GM18507 (cell line): ENCODE measurements at places on chromosomes 5 and 9.

DNA sequence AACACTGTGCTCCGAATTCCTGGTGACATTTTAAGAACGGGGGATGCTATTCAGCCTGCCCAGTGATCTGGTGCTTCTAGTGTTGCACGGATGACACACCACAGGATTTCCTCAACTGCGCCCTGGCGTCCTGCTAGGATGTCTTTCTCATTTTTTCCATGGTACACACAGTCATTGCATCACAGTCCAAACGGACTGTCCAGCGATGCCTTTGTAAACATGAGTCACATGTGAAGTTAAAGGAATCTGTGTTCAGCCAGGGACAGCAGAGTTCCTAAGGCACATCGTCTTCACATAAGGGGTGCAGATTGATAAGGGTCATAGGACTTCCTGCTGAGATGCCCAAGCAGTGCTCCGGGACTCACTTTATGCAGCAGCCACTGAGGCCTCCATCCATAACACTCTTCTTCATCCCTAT, 9.3 kb upstream of the PTPN3 start:
- no peak for DNase-seq

DNA sequence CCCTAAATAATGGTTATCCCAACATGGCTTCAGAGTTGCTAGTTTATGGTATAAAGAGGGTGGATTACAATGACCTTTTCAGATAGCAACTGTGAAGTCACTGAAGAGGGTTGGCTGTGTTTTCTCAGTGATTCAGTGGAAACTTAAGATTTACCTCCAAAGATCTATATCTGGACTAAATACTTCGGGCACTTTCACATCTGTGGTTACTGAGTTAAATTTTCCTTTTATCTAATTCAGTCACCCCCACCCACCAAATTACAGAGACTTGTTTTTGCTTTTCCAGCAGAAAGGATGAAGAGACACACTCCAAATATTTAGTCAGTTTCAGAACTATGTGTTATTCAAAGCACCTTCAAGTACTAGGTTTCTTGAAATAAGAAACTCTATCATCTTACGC, 573.2 kb downstream of the CCDC171 start:
- DNase-seq, result no peak

DNA sequence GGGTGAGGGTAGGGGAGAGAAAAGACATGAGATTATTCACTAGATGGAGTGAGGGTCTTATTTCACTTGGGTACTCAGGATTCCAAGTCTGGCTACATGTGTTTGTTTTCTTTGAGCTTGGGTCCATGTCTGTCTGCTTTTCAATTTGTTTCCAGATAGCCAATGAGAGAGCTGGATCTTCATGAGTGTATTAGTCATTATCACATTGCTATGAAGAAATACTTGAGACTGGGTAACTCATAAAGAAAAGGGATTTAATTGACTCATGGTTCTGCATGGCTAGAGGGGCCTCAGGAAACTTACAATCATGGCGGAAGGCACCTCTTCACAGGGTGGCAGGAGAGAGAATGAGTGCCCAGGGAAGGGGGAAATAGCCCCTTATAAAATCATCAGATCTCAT, 196.8 kb upstream of the TRIM32 start:
- DNase-seq, result no peak

GRCh38 chr5:56105511-56106291, 110.9 kb upstream of the IL6ST start:
- DNase-seq, result no peak

DNA sequence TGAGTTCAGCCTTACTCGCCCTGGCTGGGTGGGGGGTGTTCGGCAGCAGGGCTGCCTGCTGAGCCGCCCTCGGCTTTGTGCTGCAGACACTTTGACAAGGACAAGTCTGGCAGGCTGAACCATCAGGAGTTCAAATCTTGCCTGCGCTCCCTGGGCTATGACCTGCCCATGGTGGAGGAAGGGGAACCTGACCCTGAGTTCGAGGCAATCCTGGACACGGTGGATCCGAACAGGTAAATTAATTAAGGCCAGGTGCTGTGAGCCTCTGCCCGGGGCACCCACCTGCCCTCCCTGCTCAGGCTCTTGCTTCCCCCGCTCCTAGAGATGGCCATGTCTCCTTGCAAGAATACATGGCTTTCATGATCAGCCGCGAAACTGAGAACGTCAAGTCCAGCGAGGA, 24.2 kb downstream of the DYNC2I2 start:
- no peak for DNase-seq

DNA sequence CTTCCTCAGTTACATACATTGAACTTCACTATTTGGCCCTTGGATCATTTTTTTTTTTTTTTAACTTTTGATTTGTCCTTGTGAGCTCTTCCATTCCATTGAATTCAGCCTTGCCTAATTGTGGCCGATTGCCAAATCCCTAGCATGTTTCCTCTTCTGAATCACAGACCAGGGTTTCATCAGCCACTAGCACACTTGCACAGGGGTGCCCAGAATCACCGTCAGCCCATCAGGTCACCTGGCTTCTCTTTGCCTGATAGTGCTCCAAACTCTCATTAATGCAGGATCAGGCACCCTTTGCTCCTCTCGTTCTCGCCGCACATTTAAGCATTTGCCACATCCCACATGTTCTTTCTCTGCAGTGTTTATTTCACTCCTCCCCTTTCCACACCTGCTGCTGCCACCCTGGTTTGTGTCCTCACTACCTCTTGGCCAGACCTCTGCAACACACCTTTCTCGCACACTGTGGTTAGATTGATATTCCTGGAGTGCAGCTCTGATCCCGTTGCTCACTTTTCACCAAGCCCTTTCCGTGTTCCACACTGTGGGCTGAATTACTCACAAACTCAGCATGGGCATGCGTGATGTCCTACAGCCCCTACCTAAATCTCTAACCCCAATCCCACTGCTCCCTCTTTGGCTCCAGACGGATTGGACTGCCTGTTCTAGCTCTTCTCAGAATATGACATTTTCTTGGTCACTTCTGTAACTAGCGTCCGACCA, 9.8 kb downstream of the PIK3R1 start:
- DNase-seq, result no peak

- DNase-seq, result no peak
Measured at GRCh38 chr9:16705111-16705604, 165.3 kb downstream of the BNC2 start.

GRCh38 chr5:68331192-68332079, 115.9 kb downstream of the PIK3R1 start:
- no peak for DNase-seq

DNA sequence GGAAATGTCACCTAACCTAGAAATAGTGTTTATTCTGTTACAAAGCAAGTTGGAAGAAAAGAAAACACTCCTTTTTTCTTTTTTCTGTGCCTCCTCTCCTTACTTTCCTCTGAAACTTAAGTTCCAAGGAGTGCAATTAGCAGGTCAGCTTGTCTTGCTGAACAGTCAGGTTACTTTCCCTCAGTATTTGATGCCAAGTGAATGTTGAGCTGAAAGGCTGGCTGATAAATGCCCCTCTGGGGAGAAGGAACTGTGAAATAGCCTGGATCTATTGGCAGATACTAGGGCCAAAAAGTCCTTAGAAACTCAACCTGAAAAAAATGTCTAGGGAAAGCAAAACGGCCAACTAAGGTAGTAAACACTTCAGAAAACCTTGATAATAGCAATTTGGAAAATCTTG, 43.6 kb downstream of the GRIA1 start:
- no peak for DNase-seq

GRCh38 chr9:14165376-14166035, 148.4 kb downstream of the NFIB start:
- DNase-seq, result no peak

DNA sequence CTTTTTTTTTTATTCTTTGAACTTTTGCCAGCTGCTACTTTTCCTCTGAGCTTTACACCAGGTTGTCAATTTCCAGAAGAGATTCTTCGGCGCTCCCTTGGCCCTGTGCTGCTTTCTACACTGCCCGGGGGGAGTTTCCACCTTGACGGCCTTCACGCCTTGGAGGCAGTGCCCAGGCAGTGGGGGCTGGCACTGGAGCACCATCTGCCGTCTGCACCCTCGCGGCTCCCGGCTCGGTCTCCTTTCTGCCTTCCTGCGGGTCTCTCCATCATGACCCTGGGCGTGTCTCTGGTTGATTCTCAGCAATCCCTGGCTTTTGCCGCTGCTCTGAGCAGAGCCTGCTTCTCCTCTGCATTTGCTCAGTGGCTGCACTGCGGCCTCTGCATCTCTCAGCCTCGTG, 2.9 kb downstream of the SLC6A18 start:
- no peak for DNase-seq

- no peak for DNase-seq
Measured at GRCh38 chr5:150931368-150931965, 26.7 kb upstream of the ZNF300 start.

DNA sequence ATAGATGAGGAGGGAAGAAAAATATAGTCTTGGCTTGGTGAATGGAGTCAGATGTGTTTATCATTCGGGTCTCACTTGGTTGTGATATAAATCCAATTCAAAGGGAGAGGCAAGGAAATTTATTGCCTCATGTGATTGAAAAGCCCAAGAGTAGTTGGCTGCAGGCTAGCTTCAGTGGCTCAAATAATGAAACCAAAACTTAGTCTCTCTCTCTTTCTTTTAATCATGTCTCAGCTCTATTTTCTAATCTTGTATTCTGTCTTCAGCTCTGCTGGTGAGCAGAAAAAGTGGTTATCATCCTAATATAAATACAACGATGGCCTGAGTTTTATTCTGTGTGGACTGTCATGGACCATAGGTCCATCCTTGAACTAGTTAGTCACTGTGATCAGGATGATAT, 234.2 kb upstream of the PPP1R2B start:
- DNase-seq, result no peak

DNA sequence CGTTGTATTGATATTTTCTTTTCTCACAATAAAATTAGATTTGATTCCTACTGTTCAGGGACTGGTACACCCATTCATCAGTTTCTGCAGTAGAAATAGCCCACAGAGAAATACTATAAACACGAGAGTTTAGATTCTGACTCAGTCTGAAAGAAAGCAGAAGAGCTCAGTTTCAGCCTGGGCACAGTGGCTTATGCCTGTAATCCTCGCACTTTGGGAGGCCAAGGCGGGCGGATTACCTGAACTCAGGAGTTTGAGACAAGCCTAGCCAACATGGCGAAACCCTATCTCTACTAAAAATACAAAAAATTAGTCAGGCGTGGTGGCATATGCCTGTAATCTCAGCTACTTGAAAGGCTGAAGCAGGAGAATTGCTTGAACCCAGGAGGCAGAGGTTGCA, 8.6 kb downstream of the ITK start:
- no peak for DNase-seq

- no peak for DNase-seq
Measured at GRCh38 chr9:93520523-93520922, 55.9 kb upstream of the PHF2 start.

DNA sequence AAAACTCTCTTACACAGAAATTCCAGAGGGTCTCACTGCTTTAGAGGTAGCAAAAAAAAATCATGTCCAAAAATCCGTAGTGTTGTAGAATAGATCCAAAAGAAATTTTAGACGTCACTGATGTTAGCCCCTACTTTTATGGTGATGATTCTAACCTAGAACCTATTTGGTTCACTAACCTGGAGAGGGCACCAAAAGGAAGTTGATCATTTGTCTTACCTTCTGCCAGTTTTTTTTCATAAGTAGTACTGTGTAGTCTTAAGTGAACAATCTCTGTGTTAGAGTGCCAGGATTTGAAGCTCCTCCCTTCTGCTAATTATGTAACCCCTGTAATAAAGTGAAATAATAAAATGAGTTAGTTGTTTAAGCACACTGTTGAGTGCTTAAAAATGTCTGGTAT, 215.2 kb downstream of the SMARCA2 start:
- no peak for DNase-seq

DNA sequence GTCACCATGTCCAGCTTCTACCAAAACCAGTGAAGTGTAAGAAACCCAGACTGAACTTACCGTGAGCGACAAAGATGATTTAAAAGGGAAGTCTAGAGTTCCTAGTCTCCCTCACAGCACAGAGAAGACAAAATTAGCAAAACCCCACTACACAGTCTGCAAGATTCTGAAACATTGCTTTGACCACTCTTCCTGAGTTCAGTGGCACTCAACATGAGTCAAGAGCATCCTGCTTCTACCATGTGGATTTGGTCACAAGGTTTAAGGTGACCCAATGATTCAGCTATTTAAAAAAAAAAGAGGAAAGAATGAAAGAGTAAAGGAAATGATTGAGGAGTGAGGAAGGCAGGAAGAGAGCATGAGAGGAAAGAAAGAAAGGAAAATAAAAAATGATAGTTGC, 19.8 kb downstream of the IL7R start:
- no peak for DNase-seq

GRCh38 chr9:113247640-113248039, 26.3 kb downstream of the SLC31A1 start:
- DNase-seq, result no peak

- no peak for DNase-seq
Measured at GRCh38 chr5:171543148-171543815, 123.8 kb downstream of the FGF18 start.

GRCh38 chr5:56279979-56280378, 46.8 kb upstream of the ANKRD55 start:
- DNase-seq, result no peak

DNA sequence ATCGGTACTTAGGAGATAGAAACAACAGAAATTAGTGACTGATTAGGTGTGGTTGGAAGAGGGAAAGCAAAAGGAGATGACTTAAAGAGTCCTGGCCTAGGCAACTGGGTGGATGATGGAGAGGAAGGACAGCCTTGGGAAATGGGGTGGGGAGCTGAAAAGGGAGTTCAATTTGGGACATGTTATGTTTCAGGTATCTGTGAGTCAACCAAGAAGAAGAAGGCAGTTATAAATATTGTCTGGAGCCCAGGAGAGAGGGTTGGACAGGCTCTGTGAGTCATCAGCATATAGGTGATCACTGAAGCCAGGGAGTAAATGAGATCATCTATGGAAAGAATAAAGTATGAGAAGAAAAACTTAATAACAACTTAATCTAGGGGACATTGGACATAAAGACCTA, 357.7 kb downstream of the NPR3 start:
- no peak for DNase-seq

DNA sequence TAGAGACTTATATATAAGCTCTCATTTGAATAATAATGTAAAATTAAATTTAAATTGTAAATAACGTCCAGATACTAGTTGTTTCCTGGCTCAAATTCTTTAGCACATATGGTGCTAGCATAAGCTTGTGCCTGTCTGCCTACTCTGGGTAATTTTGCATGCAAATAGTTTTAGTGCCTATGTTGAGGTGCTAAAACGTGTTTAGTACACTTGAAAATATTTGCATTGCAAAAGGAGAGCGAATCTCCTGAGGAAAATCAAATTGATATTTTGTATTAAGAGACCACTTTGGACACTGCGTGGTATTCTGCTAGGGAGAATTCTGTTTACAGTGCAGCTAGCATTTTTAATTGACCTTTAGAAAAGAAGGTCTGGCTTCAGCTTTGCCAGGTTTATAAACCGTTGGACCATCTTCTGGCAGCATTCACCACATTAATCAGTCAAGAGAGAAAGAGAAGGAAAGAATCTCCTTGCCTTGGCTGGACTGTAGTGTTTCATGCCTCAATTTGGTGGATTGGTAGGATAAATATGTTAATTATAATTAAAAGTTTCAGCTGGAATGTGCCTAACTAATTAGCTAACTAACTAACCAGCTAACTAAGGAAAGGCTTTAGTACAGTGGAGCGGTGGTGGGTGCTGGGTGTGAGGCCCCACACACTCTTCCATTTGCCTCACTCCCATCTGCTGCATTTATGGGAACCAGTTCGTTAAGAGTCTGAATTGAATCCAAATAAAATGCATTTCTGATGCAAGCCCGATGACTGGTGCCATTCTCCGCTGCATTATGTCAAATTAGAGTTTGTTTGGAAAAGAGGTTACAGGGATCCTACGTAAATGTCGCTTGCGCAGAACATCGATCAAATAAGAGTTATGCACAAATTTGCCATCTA, 150.1 kb upstream of the MPDZ start:
- DNase-seq, result no peak

- DNase-seq, result no peak
Measured at GRCh38 chr5:10539687-10539998, 24.2 kb upstream of the ANKRD33B start.

- peak; percentile 29 for DNase-seq
Measured at GRCh38 chr5:127290019-127290945, at the start of gene MEGF10. MEGF10 (plus strand) TSS chr5:127290796; CDS start chr5:127331309, 40,513 bp downstream.
